Prostate gland (tissue), 2 donors: ENCODE measurements at places on chromosomes 4 and X. TPM values are rescaled to one million over a fixed set of nuclear protein-coding genes. Genes with fewer than 3 reads are reported as not detected.

DNA sequence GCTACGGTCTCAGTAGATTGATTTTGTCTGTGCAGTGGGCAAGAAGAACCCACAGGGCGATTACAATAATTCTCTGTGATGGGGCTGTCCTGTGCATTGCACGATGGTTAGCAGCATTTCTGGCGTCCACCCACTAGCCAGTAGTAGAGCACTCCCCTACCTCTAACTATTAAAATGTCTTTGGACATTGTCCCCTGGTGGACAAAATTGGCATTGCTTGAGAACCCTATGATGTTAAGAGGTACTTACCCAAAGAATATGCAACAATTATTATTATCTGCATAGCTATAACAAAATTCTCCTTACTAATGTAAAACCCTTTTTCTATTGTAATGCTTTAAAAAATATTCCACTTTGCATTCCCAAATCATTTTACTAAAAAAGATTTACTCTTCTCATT lies 109.5 kb upstream of the VCX3A start:
- H3K27ac ChIP-seq = no peak overlapping the region

DNA sequence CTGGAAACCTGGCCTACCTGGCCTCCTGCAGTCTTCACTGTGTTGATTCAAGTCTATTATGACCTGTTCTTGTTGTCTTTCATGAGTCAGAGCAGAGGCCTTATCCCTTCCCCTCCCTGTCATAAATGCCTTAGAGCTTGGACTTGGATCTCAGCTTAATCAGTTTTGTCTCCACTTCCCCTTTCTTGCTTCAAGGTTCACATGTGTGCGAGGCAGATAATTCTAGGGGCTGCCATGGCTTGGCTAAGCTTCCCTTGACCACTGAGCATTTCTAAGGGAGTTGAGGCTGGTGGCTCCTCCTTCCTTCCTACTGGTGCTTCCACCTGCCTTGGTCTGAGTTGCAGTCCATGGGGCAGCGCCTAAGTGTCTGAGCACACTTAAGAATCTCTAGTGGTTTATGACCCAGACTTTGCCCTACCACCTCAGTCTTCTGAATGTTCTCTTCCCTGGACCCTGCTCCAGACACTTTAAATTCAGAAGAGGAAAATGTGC lies 1.7 kb upstream of the HEPH start:
- no peak for DNase-seq
- H3K27ac ChIP-seq = no peak overlapping the region
- H3K36me3 ChIP-seq = no peaks in the 10 kb centered on the region
- no peaks in the 10 kb centered on the region for H3K4me1 ChIP-seq

DNA sequence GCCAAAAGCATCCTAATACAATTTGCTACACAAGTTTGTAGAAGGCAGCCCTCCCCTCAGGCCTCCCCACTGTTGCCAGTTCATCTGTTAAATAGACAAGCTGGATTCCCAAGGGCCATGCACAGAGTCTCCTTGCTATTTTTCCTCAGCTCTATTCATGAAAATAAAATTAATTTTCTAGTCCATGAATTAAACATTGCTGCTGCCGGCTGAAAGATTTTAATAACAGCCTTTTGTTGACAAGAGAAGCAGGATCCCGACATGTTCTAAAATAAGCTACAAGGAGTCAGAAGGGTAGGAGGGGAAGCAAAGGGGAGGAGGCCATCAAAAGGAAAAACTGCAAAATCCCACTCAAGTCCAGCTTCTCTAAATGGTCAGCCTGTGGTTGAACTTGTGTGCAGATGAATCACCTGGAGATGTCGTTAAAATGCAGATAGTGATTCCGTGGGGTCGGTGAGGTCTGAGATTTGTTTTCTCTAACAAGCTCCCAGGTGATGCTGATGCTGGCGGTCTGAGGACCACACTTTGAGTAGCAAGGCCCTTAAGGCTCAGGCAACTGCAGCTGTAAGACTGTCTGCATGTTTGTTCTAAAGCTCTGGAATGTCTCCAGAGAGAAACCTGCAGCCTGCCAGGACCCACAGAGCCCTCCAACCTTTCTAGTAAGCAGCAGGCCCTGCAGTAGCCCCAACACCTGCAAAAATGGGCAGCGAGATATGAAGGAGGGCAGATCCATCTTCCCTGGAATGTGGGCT lies 9.4 kb downstream of the SCD5 start:
- no peak overlapping the region for H3K27ac ChIP-seq
- H3K36me3 ChIP-seq = no peaks in the 10 kb centered on the region
- H3K27me3 ChIP-seq = no peaks in the 10 kb centered on the region

DNA sequence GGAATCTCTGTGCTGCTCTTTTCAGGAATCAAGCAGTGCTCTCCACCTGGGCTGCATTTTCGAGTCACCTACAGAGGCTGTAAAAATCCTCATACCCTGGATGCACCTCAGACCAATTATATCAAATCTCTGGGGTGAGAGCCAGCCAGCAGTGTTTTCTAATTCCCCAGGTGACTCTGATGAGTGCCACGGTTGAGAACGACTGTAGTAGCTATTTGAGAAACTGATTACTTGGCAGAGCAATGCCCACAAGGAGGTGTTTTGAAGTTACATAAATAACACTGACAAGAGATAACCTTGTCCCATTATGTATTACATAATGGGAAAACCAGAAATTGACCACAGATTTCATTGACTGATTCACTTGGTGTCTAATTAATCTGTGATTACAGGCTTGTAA lies 46.8 kb downstream of the CLCN4 start:
- H3K4me3 ChIP-seq = no peak overlapping the region
- H3K4me1 ChIP-seq = no peaks in the 10 kb centered on the region
- no peaks in the 10 kb centered on the region for H3K27me3 ChIP-seq
- no peak for DNase-seq
- H3K27ac ChIP-seq = no peak overlapping the region

- DNase-seq = no peak
- H3K4me1 ChIP-seq = no peaks in the 10 kb centered on the region
- no peaks in the 10 kb centered on the region for H3K36me3 ChIP-seq
- no peak overlapping the region for H3K27ac ChIP-seq
These were observed 18.1 kb downstream of the USP38 start for GRCh38 chr4:143202824-143203223.

GRCh38 chr4:4480685-4481398 lies 61.0 kb downstream of the STX18 start:
- no peaks in the 10 kb centered on the region for H3K4me1 ChIP-seq
- no peaks in the 10 kb centered on the region for H3K36me3 ChIP-seq
- no peaks in the 10 kb centered on the region for H3K27me3 ChIP-seq
- no peak overlapping the region for H3K27ac ChIP-seq

DNA sequence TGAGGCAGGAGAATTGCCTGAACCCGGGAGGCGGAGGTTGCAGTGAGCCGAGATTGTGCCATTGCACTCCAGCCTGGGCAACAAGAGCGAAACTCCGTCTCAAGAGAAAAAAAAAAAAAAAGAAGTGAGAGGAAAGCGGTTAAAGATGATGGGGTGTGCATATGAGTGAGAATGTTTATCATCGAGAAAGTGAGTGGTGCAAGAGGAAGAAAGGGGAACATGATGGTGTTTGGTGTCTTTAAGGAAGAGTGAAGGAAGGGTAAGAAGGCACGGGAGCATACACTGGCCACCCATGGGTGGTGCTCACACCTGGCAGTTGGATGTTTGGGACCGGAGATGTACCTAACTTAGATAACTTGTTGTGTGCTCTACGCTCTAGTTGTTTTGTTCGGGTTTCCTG lies 62.2 kb downstream of the STOX2 start:
- no peaks in the 10 kb centered on the region for H3K36me3 ChIP-seq
- H3K27ac ChIP-seq = no peak overlapping the region
- no peak for DNase-seq

DNA sequence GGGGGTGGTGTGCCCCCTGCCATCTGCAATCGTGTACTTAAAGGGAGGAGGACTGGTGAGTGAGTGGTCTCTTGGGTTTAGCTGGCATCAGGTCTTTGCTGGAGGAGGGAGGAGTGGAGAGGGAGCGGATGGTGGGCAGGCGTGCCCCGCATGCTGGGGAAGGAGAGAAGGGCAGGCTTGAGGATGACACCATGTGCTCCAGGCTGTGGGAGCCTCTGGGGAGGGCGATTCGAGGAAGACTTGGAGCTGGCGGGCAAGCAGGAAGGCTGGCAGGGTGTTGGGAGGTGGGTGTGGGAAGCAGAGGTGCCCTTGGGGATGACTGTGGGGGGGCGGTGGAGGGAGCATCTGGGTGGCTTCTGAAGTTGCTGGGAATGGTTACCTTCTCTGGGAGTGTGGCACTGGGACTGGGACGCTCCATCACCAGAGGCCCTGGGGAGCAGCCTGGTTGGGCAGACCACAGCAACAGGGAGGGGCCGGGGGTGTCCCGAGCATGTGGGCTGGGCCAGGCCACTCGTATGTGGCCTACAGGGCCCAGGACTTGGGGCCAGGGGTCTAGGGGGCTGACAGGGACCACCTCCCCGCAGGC lies 30.8 kb upstream of the AFAP1 start:
- H3K36me3 ChIP-seq = no peaks in the 10 kb centered on the region
- H3K27ac ChIP-seq = peak overlapping the region; percentile 61
- H3K27me3 ChIP-seq = no peaks in the 10 kb centered on the region
- H3K4me3 ChIP-seq = no peak overlapping the region

DNA sequence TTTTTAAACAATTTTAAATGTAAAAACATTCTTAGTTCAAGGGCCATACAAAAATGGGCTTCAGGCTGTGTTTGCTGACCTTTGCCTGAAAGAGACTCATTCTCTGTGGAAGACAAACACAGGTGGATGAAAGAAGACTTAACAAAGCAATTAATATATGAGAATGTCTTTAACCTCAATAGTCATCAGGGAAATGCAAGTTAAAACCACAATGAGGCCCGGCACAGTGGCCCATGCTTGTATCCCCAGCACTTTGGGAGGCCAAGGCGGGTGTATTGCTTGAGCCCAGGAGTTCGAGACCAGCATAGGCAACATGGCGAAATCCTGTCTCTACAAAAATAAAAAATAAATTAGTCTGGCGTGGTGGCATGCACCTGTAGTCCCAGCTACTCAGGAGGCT lies 7.1 kb upstream of the SMARCA1 start:
- no peaks in the 10 kb centered on the region for H3K4me1 ChIP-seq
- H3K36me3 ChIP-seq = no peaks in the 10 kb centered on the region
- DNase-seq = no peak
- no peaks in the 10 kb centered on the region for H3K27me3 ChIP-seq
- no peak overlapping the region for H3K27ac ChIP-seq
- no peak overlapping the region for H3K4me3 ChIP-seq

DNA sequence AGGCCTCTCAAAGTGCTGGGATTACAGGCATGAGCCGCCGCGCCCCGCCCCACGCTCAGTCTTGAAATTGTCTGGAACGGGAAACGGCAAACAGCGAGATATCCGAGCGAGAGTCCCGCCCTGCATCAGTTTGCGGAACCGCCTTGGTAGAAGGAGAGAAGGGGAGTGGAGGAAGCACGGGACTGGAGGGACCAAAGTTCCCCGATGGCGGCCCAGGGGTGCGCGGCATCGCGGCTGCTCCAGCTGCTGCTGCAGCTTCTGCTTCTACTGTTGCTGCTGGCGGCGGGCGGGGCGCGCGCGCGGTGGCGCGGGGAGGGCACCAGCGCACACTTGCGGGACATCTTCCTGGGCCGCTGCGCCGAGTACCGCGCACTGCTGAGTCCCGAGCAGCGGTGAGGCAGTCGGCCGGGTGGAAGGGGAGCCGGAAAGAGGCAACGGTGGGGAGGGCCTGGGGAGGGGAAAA lies at the start of gene BST1:
TSS of gene BST1 (plus strand) at position 125 of the 463 bp plus-strand sequence. CDS start at position 205, 80 bp downstream.
- H3K4me3 ChIP-seq = peak within 1 kb of the TSS; percentile 20
- no peaks in the 10 kb centered on the region for H3K36me3 ChIP-seq
- DNase-seq = peak; percentile 13
- no peaks in the 10 kb centered on the region for H3K27me3 ChIP-seq

GRCh38 chrX:116384406-116384954 lies 51.9 kb upstream of the SLC6A14 start:
- H3K27me3 ChIP-seq = no peaks in the 10 kb centered on the region
- no peak overlapping the region for H3K27ac ChIP-seq
- H3K36me3 ChIP-seq = no peaks in the 10 kb centered on the region

GRCh38 chr4:2008921-2009650 lies at the start of gene NELFA:
Gene NELFA (minus strand): TSS chr4:2008974. CDS start chr4:2008959, 15 bp downstream.
- H3K36me3 ChIP-seq = no peaks in the 10 kb centered on the region
- no peaks in the 10 kb centered on the region for H3K4me1 ChIP-seq
- H3K4me3 ChIP-seq = peak within 1 kb of the TSS; percentile 99
- DNase-seq = peak; percentile 97
- no peaks in the 10 kb centered on the region for H3K27me3 ChIP-seq

- H3K4me3 ChIP-seq = peak overlapping the region; percentile 99
- peak overlapping the region; percentile 98 for H3K27ac ChIP-seq
- no peaks in the 10 kb centered on the region for H3K36me3 ChIP-seq
- no peaks in the 10 kb centered on the region for H3K27me3 ChIP-seq
- DNase-seq = no peak
These were observed 917 bp downstream of the MYL5 start for GRCh38 chr4:675036-675882.

DNA sequence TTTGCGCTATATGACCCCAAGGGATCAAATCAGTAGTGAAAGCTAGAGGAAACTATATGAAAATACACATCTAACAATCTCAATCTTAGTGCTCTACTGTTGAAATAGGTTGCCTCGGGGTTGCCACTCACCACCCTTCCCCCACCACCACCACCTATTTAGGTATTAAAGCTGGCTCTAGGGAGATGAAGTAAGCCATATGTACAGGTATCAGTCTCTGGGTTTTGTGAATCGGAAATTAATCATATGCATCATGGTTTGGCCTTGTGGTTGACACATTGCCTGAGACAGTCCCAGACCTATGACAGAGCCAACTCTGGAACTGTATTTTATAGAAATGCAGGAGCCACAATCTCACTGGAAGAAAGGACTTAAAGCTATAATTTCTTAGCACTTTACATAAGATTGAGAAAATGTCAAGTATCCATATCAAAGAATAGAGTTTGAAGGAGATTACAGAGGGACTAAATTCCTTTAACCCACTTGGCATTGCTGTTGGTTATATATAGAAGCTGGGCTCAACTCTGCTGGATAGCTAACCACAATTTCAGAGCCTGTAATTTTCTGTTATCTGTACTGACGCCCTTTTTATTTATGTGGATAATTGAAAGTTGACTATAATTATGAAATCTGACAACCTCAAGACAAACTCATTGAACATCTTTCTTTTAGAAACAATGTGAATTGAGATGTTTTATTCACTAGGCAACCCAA lies 26.7 kb upstream of the BMP2K start:
- no peaks in the 10 kb centered on the region for H3K4me1 ChIP-seq
- DNase-seq = no peak
- no peak overlapping the region for H3K4me3 ChIP-seq
- no peaks in the 10 kb centered on the region for H3K27me3 ChIP-seq

The GLUD2 gene
- total RNA-seq = 111 TPM

The TRPC3 gene
- not detected for total RNA-seq

The PLAC1 gene
- 1.5 TPM for total RNA-seq

The HPGDS gene
- 2.1 TPM for total RNA-seq

The PFKFB1 gene
- 0.23 TPM for total RNA-seq

The TRIML2 gene
- total RNA-seq = not detected

The APELA gene
- total RNA-seq = 1.4 TPM

The TXK gene
- total RNA-seq = 4.8 TPM

The P2RY10 gene
- total RNA-seq = not detected
